Stimulated activated CD4-positive, alpha-beta T cell treated with anti-CD3 and anti-CD28 coated beads, Interleukin-12 subunit alpha, Interleukin-12 subunit beta, amount 100 ng/mL, for 24 hours (primary cell): ENCODE measurements at places on chromosomes 16 and 17.
A peak's percentile ranks its signal among the peaks of the same experiment; 100 is the strongest.

- no peak for DNase-seq
Measured at GRCh38 chr16:49454426-49455180, 81.0 kb downstream of the C16orf78 start.

DNA sequence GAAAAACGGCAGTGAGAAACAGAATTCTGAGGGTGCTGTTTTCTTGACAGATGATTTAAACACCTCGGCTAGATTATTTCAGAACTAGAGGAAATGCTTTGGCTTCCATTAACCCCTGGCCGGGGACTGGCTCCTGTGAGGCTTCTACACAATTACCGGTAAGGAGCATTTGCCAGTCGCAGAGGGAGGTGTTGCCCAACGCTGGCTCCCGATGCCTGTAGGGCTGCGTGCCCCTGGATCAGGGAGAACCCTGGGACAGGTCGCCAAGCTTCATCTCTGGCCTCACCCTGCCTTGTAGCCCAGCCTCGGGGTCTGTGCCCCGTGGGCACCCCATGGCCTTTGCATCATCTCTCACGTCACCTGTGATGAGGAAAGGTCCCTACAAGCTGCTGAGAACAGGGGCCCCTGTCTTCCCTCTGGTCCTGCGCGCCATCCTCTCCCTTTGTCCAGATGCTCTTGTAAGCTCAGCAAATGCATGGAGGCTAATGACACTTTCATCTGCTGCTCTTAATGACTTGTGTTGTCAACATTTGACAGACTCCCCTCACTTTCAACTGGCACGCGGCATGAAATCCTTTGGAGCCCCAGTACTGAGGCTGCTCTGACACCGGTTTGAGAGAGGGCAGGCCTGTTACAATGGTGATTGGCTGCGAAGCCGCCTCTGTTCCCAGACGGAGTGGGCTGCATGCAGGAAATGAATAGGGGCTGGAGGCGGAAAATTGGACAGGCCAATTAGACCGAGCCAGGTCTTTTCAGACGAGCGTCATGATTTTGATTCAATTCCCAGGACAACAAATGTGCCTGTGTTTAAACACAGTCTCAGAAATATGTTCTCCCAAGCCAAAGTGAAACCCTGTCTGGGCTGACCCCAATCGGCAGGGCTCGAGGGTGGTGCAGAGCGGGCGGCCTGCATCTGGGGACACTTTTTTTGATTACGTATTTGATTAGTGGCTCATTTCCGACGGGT lies 85.5 kb upstream of the DOC2B start:
- no peak for DNase-seq

DNA sequence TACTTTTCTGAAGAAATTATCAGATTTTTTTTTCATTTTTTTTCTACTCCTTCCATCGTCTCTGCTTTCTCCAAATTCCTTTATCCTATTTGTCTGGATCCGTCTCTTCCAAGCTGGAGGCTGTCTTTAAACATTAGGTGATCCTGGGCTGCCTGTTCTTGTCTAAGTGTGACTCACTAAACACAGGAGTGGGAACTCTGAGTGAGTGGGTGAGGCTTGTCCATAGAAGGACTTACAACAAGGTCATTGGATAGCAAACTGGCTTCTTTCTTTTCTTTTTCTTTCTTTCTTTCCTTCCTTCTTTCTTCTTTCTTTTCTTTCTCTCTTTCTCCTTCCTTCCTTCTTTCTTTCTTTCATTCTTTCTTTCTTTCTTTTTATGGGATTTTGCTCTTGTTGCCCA lies 18.2 kb downstream of the ALOX15 start:
- DNase-seq = no peak

GRCh38 chr17:19762515-19762961 lies 14.4 kb upstream of the ALDH3A1 start:
- DNase-seq = peak; percentile 40

GRCh38 chr16:67441271-67441753 lies 10.4 kb downstream of the HSD11B2 start:
- DNase-seq = no peak

DNA sequence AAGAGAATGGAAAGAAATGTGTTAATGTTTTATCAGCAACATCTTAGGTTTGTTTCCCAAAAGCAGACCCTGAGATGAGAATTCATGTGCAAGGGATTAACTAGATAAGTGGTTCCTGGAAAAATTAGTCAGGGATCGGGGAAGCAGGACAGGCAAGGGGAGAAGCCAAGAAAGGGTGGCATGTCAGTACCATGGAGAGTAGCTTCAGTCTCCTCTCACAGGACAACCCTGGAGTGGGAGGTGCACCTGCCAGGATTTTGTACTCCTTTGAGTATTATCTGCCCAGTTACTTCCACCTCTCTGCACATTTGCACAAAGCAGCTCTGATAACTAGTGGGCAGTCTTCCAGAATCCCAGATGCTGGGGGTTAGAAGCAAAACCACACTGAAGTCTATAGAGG lies 117.0 kb downstream of the RGS9 start:
- DNase-seq = no peak

GRCh38 chr17:75776386-75777295 lies 8.0 kb upstream of the UNK start:
- DNase-seq = no peak

- DNase-seq = no peak
Measured at GRCh38 chr17:68249354-68249765, 1.5 kb downstream of the AMZ2 start.

DNA sequence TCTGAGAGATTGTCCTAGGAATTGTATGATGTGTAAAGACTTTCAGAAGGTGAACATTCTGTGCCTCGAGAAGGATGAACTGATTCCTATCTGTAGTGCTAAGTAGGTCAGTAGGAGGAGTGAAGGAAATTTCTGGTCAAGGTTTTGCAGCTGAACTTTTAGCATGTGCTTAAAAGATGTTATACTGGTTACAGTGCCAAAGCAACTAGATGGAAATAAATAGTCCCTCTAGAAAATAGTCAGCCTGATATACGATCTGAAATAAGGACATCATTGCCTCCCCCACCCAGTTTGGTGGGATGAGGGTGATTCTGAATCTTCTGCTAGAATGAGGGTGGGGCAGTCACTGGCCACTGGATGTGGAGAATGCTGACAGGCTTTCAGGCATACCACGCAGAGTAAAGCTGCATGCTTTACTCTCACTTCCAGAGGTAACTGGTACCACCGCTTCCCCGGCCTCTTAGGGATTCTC lies 57.2 kb upstream of the VPS4A start:
- no peak for DNase-seq

GRCh38 chr17:10612957-10613744 lies 44.0 kb downstream of the MYH3 start:
- no peak for DNase-seq

DNA sequence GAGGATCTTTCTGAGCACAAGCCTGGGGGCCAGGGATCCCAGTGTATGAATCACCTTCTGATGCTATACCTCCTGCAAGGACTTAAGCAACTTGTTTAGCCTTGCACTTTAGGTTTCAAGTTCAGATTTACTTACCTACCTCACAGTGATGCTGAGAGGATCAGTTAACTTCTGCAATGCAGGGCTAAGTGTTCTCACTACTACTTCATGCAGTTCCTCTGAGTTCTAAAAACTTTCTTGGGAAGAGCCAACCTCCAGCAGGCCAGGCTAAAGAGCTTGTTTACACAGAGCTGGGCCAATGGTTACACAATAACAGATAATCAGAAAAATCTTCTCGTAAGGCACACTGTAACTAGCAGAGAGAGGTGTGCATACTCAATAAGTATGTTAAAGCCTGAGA lies 13.0 kb downstream of the VEZF1 start:
- DNase-seq = no peak

DNA sequence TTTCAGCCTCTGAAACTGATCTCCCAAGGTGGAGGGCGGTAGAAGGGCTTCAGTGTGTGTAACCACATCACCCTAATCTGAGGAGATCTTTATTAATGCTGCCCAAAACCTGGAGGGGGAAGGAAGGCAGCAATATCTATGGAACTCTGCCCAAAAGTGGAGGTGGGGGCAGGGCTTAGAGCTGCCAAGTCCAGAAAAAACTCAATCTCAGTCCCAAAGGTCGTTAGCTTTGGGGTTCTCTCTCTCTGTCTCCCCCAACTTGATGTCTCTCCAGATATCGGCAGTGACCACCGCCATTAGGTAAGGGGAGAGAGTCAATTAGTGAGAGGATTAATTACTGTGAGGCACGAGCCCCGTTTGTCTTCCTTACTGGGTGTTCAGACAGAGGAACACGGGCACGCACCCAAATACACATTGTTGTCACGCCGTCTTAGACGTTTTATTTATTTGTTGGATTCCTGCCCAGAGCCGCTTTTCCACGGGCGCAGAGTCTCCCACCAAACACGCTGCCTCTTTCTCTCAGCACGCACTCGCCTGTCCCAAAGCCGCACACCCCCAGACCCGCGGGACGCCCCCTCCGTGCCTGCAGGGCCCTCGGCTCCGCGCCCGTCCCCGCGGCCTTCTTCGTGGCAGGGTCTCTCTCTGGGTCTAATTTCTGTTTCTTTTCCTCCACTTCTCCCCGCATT lies 5.4 kb upstream of the LHX1 start:
- no peak for DNase-seq

- DNase-seq = no peak
Measured at GRCh38 chr16:81610144-81610842, 165.7 kb downstream of the CMIP start.

DNA sequence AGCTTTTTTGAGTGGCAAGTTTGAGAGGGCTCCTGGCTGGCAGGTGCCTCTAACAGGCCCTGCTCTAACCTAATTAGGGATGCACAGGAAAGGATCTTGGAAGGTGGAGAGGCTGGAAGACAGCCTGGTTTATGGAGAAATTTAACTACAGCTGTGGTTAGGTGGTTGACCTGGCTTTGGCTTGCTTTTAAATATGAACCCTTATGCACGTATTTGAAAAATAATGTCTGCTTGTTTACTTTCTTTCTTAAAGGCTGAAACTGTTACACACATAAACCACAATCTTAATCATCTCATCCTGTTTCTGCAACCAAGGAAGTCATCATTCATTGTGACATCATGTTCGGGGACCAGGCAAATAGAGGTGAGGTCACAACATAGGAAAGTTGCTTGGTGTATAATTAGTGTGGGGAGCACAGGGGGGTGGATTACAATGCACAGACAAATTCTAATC lies 23.1 kb upstream of the DHRS13 start:
- peak; percentile 16 for DNase-seq

DNA sequence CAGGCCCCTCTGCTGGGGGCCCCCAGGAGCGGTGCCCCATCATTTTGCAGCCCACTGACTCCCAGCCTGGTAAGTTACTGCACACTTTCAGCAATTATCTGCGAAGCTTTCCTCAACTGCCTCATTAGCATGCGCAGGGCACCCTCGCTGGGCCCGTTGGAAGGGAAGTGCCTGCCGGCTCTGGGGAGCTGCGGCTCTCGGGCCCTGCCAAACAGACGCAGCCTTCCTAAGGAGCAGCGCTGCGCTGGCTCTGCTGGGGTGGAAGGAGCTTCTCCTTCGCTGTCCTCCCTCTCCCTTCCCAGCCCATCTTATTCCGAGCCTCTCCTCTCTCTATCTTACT lies 71.0 kb downstream of the RBBP6 start:
- no peak for DNase-seq

GRCh38 chr17:31527606-31528005 lies 136.1 kb downstream of the RAB11FIP4 start:
- no peak for DNase-seq

- DNase-seq = no peak
Measured at GRCh38 chr17:48351911-48352332, 78.1 kb downstream of the SKAP1 start.

DNA sequence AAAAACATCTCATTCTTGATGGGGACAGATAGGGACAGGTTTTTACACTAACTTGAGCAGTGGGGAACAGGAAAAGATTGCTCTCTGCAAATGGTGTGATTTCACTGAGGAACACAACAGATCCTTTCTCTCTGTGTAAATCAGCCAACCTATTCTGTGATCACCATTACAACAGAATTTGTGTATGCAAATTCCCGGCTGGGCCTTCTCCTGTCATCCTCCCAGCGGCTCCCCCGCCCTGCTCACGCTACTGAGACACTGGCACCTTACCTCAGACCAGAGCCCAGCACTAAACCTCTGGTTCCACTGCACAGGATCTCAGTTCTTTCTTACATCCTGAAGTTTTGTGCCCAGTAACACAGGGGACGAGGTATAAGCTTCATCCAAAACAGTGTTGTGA lies 97.0 kb upstream of the FA2H start:
- DNase-seq = no peak

DNA sequence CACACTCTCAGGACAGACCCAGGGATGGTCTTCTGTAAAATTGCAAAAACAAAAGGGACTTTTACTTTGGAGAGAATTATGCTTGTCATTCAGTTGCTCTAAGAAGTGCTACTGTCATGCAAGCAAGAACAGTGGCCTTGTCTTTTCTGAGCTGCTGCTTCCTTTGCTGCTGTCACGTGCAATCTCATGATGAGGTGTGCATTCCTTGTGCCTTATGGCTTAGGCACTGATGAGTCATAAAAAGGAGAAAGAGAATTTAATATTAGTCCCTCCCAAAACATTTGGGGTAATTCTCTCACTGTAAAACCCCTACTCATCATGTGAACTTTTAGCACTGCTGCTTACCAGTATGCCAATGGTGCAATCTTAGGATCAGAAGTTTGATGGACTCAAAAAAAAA lies 2051.3 kb downstream of the TP53TG3F start:
- no peak for DNase-seq

DNA sequence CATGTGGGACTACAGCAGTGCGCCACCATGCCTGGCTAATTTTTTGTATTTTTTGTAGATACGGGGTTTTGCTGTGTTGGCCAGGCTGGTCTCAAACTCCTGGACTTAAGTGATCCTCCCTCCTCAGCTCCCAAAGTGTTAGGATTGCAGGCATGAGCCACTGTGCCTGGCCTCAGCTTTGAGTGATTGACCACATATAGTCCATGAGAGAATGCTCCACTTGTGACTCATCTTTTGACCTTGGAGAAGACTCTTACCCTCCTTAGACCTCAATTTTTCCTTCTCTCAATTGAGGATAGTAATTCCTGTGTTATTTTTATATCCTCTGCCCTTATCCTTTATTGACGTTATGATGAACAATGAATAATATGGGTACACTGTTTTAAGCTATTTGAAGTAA lies 30.9 kb upstream of the DUSP14 start:
- DNase-seq = no peak

GRCh38 chr17:8940866-8941471 lies 24.5 kb downstream of the PIK3R5 start:
- DNase-seq = no peak

DNA sequence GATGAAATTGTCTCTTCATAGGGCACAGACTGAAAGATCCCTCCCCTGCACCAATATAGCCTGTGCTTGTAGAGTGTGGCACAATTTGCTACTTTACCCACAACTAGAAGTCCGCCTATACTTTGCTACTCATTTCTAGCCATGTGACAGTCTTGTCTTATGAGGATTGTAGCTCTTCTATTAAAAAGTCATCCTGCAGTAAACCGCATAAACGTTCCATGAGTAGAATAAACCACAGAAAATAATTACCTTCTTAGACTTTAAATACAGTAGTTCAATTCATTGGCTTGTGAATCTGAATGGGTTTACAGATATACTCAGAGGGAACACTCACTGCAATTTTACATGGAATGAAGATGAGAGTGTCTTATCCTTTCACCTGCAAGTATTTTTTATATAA lies 4.4 kb downstream of the KRT27 start:
- no peak for DNase-seq
